Brain (organoid and tissue), 16 donors: ENCODE measurements at places on chromosomes 11 and 22.

DNA sequence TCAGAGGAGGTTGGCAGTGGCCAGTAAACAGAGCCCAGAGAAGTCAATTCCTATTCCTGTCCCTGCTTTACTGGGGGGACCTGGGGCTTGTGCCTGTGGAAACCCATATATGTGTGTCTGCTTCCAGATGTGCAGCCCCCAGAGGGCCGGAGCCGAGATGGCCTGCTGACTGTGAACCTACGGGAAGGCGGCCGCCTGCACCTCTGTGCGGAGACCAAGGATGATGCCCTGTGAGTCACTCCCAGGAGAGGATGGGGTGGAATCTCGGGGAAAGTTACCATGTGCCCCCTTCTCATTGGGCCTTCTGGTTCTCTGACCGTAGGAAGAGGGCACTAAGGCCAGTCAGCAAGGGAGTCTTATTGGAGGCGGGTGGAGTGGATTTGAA lies 5.3 kb downstream of the PLEKHB1 start:
- DNase-seq, result no peak

DNA sequence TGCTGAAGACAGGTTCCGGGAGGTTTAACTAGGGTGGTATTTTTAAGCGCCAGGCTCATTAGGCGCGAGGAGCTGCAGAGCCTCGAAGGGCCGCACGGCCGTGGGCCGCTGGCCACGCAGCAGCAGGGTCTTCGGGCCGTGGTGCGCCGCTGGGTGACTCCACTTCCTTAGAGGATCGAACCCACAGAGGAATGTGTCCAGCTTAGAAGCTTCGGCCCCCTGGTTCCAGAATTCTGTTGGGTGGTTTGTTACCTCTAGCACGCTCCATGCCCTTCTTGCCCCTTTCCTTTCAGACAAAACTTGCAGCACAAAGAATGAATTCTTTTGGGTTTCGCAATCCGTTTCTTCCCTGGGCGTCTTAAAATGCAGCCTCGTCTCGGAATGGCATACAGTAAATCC lies 773 bp upstream of the PATL1 start:
- no peak for DNase-seq

- DNase-seq, result no peak
Measured at GRCh38 chr22:43295173-43295572, 48.0 kb downstream of the SCUBE1 start.

DNA sequence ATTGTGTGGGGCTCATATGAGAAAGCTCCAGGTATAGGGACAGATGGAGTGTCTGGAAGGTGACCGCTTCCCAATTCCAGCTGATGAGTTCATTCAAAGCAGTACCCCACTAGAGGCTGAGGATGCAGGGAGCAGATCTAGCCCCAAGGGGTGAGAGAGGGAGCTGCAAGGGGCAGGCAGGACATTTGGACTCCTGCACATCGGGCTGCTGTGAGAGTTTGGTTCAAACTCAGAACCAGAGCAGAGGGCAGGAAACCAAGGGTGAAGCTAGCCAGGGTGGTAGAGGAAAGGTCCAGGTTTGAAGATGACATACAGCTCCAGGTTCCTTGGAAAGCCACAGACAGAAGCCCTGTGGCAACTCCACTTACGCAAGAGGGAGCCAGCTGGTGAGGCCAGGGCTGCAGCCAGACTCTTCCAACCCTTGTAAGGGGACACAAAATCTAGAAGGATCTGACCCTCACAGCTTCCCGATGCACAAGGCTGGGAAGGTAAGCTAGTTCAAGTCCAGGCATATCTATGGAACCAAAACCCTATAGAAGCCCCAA lies 1.9 kb downstream of the CSNK2A3 start:
- DNase-seq, result no peak

DNA sequence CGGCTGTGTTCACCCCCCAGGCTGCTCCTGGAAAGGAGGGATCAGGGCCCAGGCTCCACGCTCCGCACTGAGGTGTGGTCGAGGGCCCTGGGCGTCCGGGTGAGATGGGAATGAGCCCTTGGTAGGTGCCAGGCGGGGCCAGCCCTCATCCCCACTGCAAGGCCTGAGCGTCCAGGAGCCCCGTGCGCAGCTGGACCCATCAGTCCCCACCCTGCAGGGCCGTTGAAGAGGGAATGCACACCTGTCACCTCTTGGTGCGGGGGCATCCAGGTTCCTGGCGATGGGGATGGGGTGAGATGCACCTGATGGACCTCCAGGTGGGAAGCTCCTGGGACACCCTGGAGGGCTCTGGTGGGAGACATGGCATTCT lies 72.2 kb downstream of the KCNQ1 start:
- DNase-seq, result no peak

DNA sequence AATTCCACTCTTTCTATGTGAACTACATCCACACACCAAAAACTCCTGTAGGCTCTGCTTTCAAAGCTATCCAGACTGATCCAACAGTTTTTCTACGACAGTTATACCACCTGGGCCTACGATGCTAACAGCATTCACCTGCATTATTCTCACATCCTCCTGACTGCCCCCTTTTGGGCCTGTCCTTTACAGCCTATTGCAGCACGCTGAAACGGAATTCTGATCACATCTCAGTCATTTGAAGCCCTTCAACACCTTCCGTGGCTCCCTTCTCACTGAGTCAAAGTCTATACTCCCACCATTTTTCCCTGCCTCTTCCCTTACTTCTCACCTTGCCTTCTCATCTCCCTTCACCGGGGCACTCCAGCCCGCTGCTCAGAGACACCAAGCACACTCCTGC lies 791.3 kb upstream of the KIRREL3 start:
- no peak for DNase-seq

- DNase-seq, result peak; percentile 70
Measured at GRCh38 chr11:19347911-19348310, 107.2 kb upstream of the E2F8 start.

GRCh38 chr22:35192129-35192918 lies 65.0 kb upstream of the HMGXB4 start:
- DNase-seq, result no peak

- DNase-seq, result peak; percentile 72
Measured at GRCh38 chr11:83249972-83250593, 36.1 kb downstream of the CCDC90B start.

GRCh38 chr22:30159561-30160353 lies 79.5 kb downstream of the HORMAD2 start:
- peak; percentile 31 for DNase-seq

GRCh38 chr22:27073601-27074425 lies 416.4 kb downstream of the MIAT start:
- peak; percentile 76 for DNase-seq

GRCh38 chr11:128834157-128834556 lies 32.9 kb downstream of the KCNJ1 start:
- DNase-seq, result no peak
